Activated CD8-positive, alpha-beta memory T cell treated with anti-CD3 and anti-CD28 coated beads for 24 hours (primary cell): ENCODE measurements at places on chromosomes 2 and 18.

DNA sequence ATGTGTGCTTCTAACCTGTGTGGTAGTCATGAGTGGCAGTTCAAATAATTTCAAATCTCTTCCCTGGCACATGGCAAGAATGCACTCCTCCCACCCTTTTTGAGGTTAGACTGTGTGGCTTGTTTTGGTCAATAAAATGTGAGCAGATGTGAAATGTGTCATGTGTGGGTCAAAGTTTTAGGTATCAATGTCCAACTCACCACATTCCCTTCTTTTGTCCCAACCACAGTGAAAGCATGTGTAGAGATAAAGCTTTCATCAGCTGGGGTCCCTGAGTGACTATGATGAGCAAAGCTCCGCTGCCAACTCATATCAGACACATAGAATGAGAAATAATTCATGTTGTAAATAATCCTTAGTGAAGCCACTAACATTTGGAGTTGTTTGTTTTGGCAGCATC is 118.2 kb downstream of the PAX3 start:
- no peak for DNase-seq

GRCh38 chr2:200377355-200378336 is 71.2 kb downstream of the SPATS2L start:
- DNase-seq: no peak

- DNase-seq: no peak
These were observed 226.7 kb downstream of the GULP1 start for GRCh38 chr2:188518381-188518780.

GRCh38 chr2:136126021-136126420 is 8.1 kb upstream of the CXCR4 start:
- DNase-seq: no peak

DNA sequence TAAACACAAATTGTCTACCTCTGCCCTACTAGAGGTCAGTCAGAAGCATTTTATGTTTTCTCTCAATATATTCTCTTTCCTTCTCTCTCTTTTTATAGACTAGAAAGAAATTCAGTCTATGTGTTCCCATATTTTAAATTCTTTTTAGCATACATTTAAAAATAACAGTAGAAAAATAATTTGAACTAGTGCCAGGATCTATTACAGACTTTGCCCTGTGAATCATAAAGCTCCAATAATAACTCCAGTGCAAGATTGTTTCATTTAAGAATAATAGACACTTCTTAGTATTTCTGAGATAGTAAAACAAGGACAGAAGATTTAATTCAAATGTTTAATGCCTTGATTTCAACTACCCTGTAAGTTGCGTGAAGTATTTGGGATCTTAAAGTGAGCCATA is 60.1 kb downstream of the ITGB6 start:
- no peak for DNase-seq

DNA sequence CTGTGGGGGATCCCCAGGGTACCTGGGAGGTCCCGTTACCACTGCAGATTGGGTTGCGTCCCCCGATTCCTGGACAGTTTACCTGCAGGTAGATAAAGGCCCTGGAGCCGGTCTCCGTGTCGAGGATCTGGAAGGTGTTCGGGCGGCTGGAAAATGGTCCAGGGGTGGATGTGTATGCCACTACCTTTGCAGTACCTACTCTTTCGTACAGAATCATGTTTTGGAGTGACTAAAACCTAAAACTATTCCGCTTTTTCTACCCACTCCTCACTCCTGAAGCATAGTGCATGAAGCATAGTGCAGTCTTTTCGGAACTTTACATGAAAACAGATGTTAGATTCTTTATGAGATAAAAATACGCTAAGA is 418 bp downstream of the WDR75 start:
- DNase-seq: no peak

DNA sequence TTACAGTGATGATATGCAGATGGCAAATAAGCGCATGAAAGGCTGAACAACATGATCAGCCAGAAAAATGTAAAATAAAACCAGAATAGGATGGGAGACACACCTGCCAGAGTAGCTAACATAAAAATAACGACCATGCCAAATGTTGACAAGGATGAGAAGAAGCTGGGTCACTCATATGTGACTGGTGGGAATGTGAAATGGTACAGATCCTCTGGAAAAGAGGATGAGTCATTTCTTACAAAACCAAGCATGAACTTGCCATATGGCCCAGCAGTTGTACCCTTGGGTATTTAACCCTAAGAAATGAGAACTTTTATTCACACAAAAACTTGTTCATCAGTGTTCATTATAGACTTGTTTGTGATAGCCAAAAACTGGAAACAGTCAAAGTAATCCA is 143.8 kb downstream of the SH3BP4 start:
- DNase-seq: no peak

DNA sequence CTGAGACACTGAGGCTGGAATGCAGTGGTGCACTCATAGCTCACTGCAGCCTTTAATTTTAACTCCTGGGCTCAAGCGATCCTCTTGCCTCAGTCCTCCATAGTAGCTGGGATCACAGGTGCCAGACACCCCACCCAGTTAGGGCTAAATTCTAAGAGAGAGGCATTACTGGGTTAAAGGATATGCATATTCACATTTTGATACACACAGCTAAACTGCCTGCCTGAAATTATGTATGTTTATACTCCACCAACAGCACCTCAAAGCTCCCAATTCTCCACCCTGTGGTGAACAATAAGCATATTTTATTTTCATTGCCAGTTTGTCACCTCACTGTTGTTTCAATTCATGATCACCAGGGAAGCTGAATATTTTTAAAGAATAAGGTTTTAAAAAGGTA is 18.7 kb upstream of the MCM6 start:
- no peak for DNase-seq

DNA sequence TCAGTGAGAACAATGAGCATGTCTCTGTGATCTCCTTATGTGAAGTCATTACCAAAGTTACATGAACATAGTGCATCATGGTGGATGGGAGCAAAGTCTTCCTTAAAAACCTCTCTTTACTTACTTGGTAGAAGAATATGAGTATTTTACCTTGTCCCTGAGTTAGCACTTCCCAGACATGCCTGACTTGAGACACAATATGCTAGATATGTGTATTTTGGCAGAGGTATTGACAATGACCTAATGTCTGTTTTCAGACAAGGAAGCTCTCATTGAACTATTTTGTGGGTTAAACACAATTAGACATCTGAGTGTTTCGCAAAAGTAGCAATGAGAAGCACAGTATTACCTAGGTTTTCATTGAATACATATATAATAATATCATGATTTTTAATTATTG is 99.1 kb upstream of the MC4R start:
- DNase-seq: no peak

GRCh38 chr2:159098921-159099411 is 130.5 kb downstream of the TANC1 start:
- no peak for DNase-seq

- DNase-seq: no peak
These were observed 12.6 kb downstream of the CRACDL start for GRCh38 chr2:98923244-98923940.

DNA sequence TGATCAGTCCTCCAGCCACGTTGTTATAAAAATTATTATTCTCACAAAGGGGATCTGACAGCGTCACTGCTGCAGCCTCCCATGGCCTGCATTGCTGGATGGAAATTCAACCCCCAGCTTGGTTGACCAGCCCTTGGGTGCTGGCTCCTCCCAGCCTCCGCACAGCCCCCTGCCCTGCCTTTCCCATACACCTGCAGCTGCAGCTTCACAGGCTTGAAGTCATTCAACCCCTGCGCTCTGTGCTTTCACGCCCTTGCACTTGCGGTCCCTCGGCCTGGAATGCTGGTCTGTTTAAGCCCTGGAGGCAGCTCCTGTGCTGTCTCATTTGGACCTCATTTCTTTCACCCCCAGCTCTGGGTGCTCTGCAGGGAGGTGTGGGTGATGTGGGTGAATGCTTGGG is 860 bp upstream of the CD8A start:
- DNase-seq: no peak

- DNase-seq: no peak
These were observed 120.3 kb downstream of the MEP1B start for GRCh38 chr18:32310101-32310500.

- DNase-seq: no peak
These were observed 973.1 kb downstream of the TMEM182 start for GRCh38 chr2:103734911-103735310.

DNA sequence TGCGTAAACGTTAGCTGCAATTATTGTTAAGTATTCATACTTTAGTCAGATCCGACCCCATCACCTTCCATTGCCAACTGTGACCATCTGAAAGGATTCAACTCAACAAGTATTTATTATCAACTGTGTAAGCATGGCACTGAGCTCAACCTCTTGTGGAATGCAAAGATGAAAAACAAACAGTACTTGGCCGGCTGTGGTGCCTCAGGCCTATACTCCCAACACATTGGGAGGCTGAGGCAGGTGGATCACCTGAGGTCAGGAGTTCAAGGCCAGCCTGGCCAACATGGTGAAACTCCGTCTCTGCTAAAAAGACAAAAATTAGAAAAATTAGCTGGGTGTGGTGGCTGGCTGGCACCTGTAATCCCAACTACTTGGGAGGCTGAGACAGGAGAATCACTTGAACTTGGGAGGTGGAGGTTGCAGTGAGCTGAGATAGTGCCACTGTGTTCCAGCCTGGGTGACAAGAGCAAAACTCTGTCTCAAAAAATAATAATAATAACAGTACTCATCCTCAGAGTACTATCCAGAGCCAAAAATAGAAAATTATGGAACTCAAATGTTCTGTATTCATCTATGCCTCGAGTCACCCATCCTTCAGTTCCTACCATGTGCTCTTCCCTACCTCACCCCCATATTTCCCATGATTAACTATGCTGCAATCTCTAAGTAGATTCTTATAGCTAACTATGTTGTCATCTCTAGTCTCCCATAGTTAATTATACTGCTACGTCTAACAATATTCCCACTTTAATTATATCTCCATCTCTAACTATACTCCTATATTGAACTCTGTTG is 8.6 kb upstream of the MREG start:
- no peak for DNase-seq

DNA sequence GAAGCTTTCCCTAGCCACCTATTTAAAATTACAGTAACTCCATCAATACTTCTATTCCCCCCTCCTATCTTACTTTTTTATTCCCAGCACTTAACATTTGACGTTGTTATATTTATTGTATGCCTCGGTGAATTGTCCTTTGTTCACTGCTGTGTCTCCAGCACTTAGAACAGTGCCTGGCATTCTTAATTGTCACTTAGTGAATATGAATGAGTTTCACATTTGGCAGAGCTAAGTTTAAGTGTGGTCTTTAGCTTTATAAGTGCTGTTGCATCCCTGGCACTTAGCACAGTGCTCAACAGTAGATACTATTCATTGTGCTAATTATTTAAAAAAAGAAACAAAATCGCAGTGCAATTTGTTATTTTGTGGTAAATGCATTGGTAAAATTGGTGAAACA is 1.7 kb downstream of the RMP24 start:
- no peak for DNase-seq

DNA sequence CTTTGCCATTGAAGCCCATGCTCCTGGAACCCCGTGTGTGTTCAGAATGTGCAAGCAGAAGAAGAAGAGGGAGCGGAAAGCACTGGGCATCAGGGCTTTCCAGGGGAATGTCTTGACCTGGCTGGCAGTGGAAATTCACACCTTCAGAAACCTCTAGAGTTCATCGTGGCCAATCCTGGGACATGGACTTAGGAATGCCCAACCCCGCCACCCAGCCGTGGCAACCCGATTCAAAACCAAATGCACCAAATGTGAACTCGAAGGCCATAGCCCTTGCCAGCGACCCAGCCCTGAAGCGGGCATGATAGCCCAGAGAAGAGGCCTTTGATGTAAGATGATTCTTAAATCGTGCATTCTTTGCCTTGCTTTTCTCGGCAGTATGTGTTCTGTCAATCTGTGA is 69.4 kb downstream of the ADI1 start:
- peak; percentile 49 for DNase-seq

DNA sequence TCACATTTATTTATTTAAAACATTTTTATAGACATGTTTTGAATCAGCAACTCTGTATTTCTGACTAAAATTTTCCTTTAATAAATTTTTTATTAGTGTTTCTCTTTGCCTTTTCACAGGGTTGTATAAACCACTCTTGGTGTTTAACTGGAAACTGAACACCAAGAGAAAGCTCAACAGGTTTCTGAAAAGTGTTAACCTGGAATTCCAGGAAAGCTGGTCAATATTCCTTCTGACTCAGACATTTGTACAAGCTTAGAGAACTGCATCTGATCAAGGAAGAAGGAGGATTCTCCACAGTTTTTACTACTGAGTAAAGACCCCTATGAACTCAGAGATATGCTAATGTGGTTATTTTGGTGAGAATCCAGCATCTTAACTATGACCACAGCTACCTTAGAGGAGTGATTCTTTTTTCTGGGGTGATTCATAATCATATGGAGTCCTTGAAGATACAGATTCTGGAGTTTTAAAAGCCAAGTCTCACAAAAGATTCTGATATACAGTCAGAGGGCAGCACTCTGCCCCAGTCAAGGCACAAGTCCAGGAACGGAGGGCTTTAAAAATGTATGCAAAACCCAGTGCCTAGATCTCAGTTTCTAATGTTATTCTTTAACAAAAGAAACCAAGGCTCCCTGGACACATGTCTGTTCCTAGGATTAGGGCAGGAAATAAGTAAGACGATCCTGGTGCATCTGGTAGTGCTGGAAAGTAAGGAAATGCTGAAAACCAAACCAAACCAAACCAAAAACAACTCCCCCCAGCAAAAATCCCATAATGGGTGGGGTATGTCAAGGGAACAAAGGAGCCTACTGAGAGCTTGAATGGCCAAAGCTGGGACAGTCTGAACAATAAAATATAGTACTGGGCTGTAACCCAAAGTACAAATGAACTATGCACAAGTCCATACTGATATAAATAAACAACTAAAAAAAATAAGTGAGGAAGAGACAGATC is 85.1 kb upstream of the FZD5 start:
- no peak for DNase-seq

- no peak for DNase-seq
These were observed 63.9 kb downstream of the GYPC start for GRCh38 chr2:126719833-126720351.

DNA sequence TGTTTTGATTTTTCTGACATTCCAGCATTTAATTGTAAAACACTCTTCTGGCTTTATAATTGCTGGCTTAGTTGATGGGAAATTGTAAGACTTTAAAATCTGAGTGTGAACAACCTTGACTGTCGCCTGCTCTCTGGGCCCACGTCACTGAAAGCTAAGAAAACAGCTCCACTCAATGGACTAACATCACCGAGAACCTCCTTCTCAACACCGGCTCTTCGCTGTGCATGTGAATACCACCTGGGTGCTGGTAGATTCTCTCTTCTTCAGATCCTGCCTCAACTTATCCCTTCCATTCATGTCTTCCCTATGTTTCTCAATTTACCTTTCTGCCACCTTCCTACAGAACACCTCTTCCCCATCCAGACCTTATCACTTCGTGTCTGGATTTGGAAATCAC is 523.1 kb upstream of the ID2 start:
- no peak for DNase-seq

GRCh38 chr2:73426176-73426575 is 40.5 kb downstream of the ALMS1 start:
- no peak for DNase-seq

- DNase-seq: no peak
These were observed 137.9 kb upstream of the ZC3H15 start for GRCh38 chr2:186348200-186348599.

GRCh38 chr2:202149936-202150335 is 76.9 kb downstream of the KIAA2012 start:
- DNase-seq: no peak
